ENCODE measurements at places on chromosomes 4 and X.

DNA sequence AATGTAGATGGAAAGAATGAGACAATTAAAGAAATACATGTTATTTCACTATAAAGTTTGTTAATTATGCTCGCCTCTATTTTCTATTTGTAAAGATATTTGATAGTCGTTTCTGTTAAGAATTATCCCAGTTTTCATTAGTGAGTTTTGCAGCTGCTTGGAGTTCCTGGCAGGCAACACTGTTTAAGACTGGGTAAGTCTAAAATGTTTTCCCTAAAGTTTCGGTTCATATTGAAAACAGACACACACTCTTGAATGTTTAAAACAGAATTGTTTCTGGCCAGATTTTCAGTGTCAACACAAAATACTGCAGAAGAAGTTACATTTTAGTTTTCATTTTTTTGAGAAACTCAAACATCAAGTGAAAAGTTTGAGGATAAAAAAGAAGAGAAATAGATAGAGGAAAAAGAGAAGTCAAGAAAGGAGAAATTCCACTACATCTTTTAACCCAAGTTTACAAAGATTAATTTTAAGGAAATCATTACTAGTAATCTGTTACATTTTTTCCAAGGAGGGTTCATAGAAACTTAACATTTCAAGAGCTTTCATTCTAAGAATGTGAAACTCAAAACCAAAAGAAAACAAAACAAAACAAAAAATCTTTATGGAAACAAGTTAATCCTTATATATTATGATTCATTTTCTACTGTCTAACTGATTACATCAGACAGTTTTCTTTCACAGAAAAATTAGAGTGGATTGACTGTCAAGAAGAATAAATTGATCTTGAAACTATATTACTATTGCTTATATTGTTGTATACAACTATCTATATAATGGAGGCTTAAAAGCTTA lies 305.5 kb downstream of the FAT4 start:
- H3K27me3 ChIP-seq, result no peaks in the 10 kb centered on the region
- no peak overlapping the region for H3K27ac ChIP-seq

DNA sequence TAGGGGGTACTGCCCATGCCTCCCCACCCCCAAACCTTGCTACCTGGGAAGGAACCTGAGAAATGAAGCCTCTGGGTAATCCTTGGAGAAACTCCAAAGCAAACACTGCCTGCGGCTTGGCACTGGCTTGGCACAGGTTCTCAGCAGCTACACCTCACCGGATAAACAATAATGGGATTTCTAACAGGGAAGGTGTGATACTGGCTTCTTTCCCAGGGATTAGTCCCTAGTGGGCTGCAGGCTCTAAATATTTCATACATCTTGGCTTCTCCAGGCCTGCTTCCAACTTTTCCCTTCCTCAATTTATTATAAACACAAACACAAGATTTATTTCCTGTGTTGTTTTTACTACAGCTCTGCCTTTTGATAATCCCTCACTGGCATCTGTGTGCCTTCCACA lies 12.5 kb downstream of the SEC24D start:
- DNase-seq, result no peak
- H3K27me3 ChIP-seq, result no peaks in the 10 kb centered on the region
- H3K4me3 ChIP-seq, result no peak overlapping the region
- H3K4me1 ChIP-seq, result peaks cover 26% of the 10 kb centered on the region
- H3K27ac ChIP-seq, result no peak overlapping the region

- DNase-seq, result no peak
- H3K36me3 ChIP-seq, result no peaks in the 10 kb centered on the region
- no peak overlapping the region for H3K27ac ChIP-seq
- no peaks in the 10 kb centered on the region for H3K4me1 ChIP-seq
- peaks cover 7% of the 10 kb centered on the region for H3K27me3 ChIP-seq
- peak overlapping the region; percentile 73 for H3K4me3 ChIP-seq
Measured at GRCh38 chr4:164384416-164384815, 369.5 kb upstream of the SMIM31 start.

DNA sequence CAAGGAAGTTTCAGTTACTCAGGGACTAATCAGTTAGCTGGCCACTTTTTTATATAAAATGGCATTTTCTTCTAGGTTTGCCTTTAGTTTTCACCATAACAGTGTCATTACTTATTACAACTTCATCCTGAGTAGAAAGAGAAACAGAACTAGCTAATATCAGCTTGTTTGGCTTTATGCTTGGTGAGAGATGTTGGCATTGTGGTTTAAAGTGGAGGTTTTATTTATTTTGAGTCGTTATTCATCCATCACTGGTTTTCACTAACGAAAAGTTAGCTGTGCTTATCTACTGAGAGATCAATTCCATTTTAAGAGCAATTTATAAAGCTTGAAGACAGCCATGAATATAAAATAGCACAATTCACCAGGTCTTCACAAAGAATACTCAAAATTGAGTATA lies 714.5 kb downstream of the GRID2 start:
- no peak overlapping the region for H3K4me3 ChIP-seq
- no peak overlapping the region for H3K27ac ChIP-seq
- no peaks in the 10 kb centered on the region for H3K27me3 ChIP-seq
- peak; percentile 11 for DNase-seq
- no peaks in the 10 kb centered on the region for H3K36me3 ChIP-seq

DNA sequence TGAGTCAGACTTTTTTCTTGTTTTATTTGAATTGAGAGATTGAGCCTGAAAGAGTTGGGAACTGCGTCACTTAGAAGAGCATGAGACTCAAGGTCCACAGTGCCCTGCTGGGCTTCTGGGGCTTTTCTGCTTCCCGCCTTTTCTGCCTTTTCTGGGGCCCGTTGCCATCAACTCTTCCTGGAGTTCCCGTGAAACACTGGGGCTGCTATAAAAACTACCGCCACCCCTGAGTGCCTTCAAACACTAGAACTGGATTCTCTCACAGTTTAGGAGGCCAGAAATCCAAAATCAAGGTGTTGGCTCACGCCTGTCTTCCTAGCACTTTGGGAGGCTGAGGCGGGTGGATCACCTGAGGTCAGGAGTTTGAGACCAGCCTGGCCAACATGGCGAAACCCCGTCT lies 49.8 kb downstream of the RWDD4 start:
- H3K4me1 ChIP-seq, result no peaks in the 10 kb centered on the region
- H3K27ac ChIP-seq, result no peak overlapping the region
- no peaks in the 10 kb centered on the region for H3K27me3 ChIP-seq
- no peaks in the 10 kb centered on the region for H3K36me3 ChIP-seq
- no peak overlapping the region for H3K4me3 ChIP-seq
- DNase-seq, result no peak

DNA sequence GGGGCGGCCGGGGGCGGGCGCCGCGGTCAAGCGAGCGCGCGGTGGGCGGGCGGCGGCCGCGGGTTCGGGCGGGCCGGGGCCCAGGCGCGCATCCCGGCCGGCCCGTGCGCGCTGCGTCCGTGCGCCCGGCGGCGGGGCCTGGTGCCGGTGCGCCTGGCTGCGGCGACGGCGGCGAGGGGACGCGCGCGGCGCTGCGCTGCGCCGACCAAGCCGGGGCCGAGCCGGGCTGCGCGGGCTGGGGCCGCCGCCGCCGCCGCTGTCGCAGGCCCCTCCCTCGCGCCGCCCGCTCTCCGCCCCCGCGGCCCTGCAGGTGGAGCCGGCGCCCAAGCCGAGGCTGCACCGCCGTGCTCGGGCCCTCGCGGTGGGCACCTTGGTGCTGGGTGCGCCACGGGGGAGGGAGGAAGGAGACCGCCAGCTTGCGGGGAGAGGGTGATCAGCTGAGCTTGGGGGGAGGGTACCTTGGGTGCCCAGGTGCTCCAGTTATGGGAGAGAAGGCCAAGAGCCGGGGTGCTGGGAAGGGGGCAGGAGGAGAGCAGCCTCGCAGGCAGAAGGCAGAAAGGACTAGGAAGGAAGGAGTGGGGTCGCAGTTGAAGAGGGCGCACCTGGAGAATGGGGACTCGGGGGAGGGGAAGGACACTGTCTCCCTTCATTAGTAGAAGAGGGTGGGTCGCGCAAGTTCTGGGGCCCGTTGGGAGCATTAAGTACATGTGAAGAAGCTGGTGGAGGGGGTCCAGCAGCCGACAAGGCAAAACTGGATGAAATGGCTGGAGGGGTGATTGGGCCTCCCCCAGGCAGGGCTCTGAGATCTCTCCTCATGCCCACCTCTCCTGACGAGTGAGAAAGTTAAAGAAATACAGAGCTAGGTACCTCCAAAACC lies at the start of gene PPP2R2C:
Gene PPP2R2C, minus strand, starts transcription at position 228 of the 877 bp plus-strand sequence. CDS start 385 bp downstream, outside the sequence.
- H3K27ac ChIP-seq, result no peak within 1 kb of the TSS
- DNase-seq, result no peak

GRCh38 chr4:1207157-1207470 lies 34.7 kb upstream of the SPON2 start:
- no peak overlapping the region for H3K27ac ChIP-seq
- H3K36me3 ChIP-seq, result no peaks in the 10 kb centered on the region
- H3K4me3 ChIP-seq, result no peak overlapping the region
- DNase-seq, result no peak
- H3K4me1 ChIP-seq, result peaks cover 26% of the 10 kb centered on the region

GRCh38 chrX:67718926-67719325 lies 175.1 kb downstream of the AR start:
- no peaks in the 10 kb centered on the region for H3K36me3 ChIP-seq
- H3K27ac ChIP-seq, result no peak overlapping the region
- no peak for DNase-seq
- no peaks in the 10 kb centered on the region for H3K27me3 ChIP-seq
- no peaks in the 10 kb centered on the region for H3K4me1 ChIP-seq
- no peak overlapping the region for H3K4me3 ChIP-seq

DNA sequence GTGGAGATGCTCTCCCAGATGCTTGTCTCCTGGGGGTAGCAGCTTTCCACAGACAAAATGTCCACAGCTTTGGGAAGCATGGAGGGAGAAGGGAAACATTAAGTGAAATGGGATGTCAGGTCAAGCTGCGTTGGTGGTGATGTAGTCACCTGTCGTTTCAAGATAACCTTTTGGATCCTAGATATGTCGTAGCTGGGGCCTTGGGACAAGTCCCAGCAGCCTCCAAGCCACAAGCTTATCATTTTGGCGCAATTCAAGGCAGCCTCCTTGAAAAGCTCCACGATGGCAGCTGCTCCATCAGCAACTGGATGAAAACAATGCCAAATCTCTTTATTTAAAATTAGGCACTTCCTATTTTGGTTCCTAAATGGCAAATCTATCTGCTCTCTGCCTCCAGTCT lies 52.0 kb downstream of the RTL9 start:
- H3K4me1 ChIP-seq, result peaks cover 35% of the 10 kb centered on the region
- H3K27ac ChIP-seq, result no peak overlapping the region
- no peaks in the 10 kb centered on the region for H3K36me3 ChIP-seq
- no peak for DNase-seq
- no peaks in the 10 kb centered on the region for H3K27me3 ChIP-seq
